ENCODE measurements at places on chromosomes 3 and 15.

DNA sequence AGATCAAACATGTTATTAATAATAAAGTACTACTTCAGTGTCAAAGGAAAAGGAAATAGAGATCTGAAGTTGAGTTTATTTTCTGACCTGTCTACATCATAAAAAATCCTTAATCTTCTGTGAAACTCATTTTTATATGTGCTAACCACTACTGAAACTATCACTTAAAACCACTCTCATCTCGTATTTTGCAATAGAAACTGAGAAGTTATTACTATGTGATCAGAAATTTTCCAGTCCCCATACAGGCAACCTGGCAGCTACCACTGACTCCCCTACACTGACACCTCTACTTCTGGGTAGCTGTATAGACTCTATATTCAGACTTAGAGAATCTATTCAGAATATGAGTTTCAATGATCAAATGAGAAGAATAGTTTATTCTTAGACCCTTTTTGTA is 8.3 kb downstream of the HDGFL3 start:
- no peak for DNase-seq

GRCh38 chr15:25846377-25846776 is 16.8 kb downstream of the ATP10A start:
- DNase-seq: no peak

DNA sequence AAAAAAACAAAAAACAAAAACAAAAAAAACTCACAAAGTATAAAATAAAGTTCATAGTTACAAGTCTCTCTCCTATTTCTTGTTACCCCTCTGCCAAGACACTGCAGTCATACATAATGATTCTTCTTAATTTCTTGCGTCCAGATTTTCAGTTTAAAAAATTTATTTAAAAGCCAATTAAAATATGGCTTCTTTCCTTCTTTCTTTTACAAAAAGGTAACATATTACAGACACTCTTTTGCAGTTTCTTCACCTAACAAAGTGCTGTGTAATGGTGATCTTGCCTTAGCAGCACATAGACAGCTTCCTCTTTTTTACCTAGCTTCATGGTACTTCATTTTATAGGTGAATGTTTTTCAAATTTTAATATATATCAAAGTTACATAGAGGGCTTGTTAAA is 136.1 kb upstream of the SGO1 start:
- no peak for DNase-seq

DNA sequence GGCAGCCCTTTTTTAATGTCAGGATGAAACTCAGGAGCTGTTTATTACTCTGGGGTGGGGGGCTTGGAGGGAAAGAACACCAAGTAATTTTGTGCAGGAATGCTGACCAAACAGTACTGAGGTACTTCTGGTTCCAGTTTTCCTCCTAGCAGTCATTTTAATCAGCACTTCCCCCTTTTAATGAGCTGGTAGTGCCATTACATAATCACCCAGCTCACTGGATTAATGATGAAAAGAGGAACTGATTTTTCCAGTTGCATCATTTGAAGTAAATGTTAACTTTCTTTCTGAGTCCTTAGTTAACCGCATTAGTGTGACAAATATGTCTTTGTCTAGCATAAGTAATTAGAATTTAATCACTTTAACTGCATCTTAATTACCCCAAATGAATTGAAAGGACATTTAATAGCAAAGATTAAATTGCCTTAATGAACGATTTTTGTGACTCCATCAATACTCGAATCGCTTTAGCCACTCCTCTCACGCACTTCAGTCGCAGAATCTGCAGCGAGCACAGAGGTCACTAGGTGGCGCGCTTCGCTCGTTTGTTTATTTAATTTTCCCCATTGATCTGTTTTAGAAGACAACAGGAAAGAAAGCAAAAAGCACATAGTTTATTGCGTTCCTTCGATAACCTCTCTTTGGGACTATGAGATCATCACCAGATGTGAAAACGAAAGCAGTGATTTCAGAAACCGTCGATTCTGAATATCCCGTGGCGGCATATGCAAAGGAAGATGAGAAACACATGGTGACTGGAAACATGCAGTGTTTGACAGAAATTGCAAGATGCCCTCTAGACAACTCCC is 9.8 kb downstream of the ONECUT1 start:
- DNase-seq: peak; percentile 97

DNA sequence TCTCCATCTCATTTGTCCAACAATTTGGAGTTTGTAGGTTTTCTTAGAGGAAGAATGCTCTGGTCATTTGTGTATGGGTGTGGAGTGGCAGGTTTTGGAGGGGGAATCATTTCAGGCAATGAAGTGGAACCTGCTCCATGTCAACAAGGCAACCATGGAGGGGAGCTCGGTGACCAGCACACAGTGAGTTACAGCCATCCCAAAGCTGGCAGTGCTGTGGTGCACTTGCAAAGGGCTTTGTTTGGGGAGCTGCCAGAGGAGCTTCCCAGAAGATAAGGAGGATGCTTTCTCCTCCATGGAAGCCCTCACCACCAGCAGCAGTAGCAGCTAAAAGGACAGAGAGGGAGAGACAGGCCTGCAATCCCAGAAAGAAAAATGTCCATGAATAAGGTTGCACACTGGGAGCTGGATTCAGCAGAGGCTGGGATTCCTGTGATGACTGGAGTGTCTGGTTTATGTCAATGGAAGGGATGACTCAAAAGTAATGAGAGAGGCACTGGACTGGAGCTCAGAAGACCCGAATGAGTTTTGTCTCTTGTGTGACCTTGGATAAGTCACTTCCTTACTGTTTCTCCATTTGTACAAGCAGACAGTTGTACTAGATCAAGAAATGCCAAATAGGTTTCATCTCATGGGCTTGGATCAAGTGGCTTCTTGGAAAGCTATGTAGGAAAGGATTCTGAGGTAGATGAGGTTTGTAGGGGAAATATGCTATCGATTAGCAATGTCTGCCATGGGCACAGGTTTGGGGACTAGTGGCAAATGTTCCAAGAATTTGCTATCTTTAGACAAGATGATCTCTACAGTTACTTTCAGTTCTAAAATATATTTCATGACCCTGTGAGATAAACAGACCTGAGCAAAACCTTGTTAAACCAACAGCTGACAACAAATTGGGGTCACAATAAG is 27.2 kb upstream of the UBE2Q2 start:
- DNase-seq: no peak

DNA sequence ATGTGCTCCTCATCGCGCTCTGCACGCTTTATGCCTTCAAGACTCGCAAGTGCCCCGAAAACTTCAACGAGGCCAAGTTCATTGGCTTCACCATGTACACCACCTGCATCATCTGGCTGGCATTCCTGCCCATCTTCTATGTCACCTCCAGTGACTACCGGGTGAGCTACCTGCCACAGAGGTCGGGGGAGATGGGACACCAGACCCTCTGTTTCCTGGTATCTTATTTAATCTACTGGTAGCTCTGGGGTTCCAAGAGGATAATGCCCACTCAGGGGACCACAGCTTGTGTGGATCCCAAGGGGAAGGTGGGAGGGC is 9.1 kb downstream of the GRM2 start:
- DNase-seq: no peak

DNA sequence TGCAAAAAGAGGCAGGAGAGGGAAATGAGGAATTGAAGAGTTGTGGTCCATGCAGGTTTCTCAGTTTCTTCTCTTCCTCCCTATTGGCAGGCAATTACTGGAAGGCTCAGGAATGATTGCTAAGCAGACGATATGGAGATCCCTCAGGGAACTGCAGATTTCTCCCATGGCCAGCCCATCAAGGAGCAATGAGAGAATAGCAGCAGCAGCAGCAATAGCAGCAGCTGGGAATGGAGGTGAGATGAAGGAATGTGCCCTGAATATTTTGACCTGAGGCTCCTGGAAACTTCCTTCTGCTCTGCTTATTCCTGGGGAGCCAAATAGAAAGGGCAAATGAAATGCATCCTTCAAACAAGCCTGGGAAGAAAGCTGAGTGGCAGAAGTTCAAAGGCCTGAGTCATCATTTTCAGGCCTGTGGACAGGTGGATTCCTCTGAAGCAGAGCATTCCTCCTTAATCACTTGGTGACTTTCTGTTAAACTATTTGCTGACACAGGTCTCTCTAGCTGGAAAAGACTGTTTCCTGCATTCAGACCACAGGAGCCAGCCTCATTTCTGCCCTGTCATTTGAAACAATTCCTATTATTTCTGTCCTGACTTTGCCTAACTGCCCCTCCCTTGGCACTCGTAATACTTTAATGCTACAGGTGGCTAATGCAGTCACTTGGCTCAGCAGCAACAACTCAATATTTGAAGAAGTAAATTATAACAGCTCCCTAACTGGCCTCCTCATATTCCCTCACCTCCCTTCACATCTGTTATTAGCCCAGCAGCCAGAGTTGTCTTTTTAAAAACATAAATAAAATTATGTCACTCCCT is 146.9 kb upstream of the GADL1 start:
- no peak for DNase-seq

GRCh38 chr3:49489247-49489646 is 19.2 kb downstream of the DAG1 start:
- DNase-seq: no peak

- DNase-seq: peak; percentile 57
These were observed 82.7 kb downstream of the ABHD5 start for GRCh38 chr3:43773273-43774094.

DNA sequence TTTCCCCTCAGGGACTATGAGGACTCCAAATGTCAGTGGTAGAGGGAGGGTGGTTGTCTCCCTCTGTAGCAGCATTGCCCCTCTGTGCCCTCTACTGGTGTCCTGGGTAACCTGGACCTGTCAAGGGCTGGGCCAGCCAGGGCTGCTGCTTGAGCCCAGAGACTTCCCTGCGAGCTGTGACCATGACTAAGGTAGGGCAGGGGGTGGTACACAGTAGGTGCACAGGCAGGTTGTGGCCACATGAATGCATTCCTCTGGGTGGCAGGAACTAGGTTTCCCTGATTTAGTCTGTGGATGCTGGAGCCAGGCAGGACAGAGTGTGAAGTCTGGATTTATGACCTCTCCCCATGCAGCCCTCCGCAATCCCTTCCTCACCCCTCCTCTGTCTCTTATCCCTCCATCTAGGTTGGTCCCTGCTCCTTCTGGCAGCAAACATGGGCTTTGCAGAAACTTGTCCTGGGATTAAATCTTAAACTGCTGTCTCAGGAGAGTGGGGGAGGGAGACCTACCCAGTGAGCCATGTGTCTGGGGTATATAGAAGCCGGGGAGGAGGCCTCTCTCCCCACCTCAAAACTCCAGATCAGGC is 8.7 kb upstream of the SEMA3F start:
- no peak for DNase-seq

- no peak for DNase-seq
These were observed 552.9 kb downstream of the MECOM start for GRCh38 chr3:169110633-169111032.

GRCh38 chr3:65344846-65345245 is 657.0 kb upstream of the ADAMTS9 start:
- DNase-seq: no peak

DNA sequence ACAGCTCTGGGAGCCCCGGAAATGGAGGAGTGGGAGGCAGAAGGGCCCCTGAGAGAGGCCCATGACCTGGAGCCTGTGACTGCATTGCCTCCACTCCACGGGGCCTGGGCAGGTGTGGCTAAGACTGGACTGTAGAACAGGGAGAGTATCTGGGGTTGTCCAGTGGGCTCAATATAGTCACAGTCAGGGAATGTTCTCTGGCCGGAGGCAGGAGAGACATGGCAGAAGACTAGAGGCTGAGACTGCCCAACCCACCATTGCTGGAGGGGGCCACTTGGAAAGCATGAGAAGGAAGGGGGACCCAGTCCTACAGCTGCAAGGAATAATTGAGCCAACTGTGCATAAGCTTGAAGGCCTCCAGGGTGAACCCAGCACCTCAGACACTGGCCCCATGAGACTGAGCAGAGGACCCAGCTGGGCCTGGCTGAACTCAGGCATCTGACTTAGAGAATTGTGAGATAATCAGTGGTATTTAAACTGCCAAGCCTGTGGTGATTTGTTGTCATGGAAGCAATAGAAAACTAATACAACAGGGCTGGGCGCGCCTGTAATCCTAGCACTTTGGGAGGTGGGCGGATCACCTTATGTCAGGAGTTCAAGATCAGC is 33.1 kb downstream of the NIPA2 start:
- DNase-seq: no peak

DNA sequence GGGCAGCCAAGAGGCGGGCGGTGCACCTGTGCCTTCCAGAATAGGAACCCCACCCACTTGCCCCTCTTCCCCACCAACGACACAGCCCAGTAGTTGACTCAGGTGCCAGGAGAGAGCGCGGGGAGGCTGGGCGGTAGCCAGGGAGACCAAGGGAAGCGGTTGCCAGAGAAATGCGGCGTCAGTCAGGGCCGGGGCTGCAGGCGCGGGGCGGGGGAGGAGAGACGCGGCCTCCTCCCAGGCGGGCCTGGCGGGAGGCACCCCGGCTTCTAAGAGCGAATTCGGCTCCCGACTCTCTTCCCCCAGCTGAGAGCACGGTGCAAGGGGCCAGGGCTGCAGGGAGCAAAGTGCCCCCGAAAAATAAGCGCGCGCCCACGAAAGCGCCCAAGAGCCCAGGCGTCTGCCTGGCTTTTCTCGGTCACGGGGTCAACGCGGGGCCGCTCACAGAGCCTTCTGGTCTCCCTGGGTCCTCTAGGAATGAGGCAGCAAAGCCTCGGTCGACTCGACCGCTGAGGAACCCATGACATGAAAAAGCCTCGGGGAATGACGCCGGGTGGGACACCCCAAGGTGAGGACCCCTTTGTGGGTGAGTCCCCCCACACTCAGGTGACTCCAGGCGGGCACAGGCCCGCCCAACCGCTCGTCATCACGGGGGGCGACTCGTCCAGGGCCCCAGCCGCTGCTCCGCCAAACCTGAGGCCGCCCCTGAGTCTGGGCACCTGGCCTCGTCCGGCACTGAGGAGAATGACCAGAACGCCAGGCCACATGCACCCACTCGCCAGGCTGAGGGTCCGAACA is 716 bp downstream of the CPEB1 start:
- no peak for DNase-seq

- DNase-seq: no peak
These were observed 310.1 kb upstream of the RGMA start for GRCh38 chr15:93399121-93399520.

GRCh38 chr15:29936353-29937049 is 114.2 kb upstream of the TJP1 start:
- no peak for DNase-seq

All from CD14-positive monocyte (primary cell).